ENCODE measurements at places on chromosomes 4 and X. TPM values are rescaled to one million over a fixed set of nuclear protein-coding genes. Genes with fewer than 3 reads are reported as not detected.

- H3K4me1 ChIP-seq = no peaks in the 10 kb centered on the region
- H3K27ac ChIP-seq = no peak overlapping the region
- H3K4me3 ChIP-seq = no peak overlapping the region
- DNase-seq = no peak
- H3K36me3 ChIP-seq = no peaks in the 10 kb centered on the region
These were observed 65.0 kb upstream of the IL15 start for GRCh38 chr4:141571362-141571761.

Gene ENOPH1
- total RNA-seq = 19.8 TPM

DNA sequence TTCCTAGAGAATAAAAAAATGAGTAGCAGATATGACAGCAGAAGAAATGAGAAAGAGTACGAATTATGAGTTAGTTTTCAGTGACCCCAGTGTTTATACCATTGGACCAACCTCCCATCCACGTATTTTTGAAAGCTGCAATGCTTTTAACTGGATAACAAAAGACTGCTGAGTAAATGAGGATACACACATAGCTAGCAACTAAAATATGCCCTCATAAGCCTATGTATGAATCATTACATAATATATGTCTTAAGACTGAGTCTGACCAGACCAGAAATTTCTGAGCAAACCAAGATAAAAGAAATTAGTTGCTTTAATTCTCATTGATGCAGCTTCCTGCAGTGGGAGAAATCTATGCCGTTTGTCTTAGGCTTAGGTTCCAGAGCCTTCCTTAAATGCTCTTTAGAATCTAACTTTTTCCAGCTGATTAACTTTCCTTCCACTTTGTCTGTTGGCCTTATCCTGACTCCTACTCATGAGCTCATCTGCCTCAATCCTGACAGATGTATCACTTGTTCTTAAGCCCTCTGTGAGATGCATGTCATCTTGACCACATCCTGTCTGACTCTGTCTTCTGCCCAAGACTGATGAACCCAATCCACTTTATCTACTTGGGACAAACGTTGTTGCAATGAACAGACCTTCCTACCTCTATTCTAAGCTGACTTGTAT is 301.4 kb upstream of the AADAT start:
- no peak overlapping the region for H3K27ac ChIP-seq
- no peak overlapping the region for H3K4me3 ChIP-seq
- DNase-seq = no peak
- H3K4me1 ChIP-seq = no peaks in the 10 kb centered on the region
- no peaks in the 10 kb centered on the region for H3K27me3 ChIP-seq

GRCh38 chr4:155745984-155746383 is 12.8 kb upstream of the GUCY1B1 start:
- no peaks in the 10 kb centered on the region for H3K4me1 ChIP-seq
- no peak overlapping the region for H3K27ac ChIP-seq
- no peaks in the 10 kb centered on the region for H3K27me3 ChIP-seq
- no peaks in the 10 kb centered on the region for H3K36me3 ChIP-seq
- no peak for DNase-seq

- H3K27me3 ChIP-seq = no peaks in the 10 kb centered on the region
- DNase-seq = no peak
- no peaks in the 10 kb centered on the region for H3K4me1 ChIP-seq
- no peak overlapping the region for H3K27ac ChIP-seq
These were observed 2429.7 kb downstream of the PCDH7 start for GRCh38 chr4:33149658-33150524.

DNA sequence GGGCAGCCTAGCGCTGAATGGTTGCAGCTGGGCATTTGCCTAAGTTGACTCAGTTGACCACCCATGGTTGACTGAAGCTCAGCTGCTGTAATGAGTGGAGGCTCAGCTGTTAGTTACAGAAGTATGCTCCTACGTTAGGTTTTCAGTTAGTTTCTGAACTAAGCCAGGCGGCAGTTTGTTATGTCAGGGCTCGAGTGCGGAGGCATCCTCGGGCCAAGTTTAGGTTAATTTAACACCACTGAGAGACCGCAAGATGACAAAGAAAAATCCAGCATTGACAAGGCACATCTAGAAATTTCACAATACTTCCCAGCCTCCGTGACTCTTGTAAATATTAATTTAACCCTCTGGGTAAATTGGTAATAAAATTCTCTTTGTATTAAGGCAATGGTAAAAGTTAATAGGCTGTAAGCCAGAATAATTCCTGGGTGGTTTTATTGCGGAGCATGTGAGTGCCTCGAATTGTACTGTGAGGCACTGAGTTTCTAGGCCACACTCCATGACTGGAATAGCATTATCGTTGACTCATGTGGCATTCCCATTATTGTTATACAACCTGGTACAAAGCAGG is 33.1 kb upstream of the CDKN2AIP start:
- peaks cover 4% of the 10 kb centered on the region for H3K4me1 ChIP-seq
- DNase-seq = no peak
- H3K4me3 ChIP-seq = no peak overlapping the region
- H3K27me3 ChIP-seq = no peaks in the 10 kb centered on the region
- no peaks in the 10 kb centered on the region for H3K36me3 ChIP-seq
- H3K27ac ChIP-seq = no peak overlapping the region

Gene FRAS1
- total RNA-seq = 13.1 TPM
